ENCODE measurements at places on chromosomes 4 and X.

- no peak for DNase-seq
These were observed 6.0 kb downstream of the PDLIM5 start for GRCh38 chr4:94457692-94458106.

DNA sequence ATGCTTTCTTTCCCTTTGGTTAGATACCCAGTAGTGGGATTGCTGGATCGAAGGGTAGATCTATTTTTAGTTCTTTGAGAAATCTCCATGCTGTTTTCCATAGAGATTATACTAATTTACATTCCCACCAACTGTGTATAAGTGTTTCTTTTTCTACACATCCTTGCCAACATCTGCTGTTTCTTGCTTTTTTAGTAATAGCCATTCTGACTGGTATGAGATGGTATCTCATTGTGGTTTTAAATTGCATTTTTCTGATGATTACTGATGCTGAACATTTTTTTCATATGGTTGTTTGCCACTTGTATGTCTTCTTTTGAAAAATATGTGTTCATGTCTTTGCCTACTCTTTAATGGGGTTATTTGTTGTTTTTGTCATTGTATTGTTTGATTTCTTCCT lies 6.6 kb upstream of the AGA start:
- no peak for DNase-seq

DNA sequence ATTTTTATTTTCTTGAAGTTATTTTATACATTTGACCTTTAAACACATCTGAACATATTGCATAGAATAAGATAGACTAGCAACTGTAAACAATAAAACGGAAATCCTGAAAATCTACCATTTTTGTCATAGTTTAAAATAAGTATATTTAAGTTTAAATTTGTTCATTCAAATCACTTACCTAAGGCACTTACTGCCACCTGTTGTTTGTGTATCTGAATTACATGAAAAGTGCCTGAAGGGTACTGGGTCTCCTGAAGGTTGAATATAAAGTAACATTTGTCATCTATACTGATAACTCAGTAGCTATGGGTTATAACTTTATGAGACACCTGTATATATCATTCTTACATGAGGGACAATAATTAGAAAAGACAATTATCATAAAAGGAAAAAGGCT lies 38.6 kb downstream of the TRPC5 start:
- no peak for DNase-seq

- DNase-seq = no peak
These were observed 61.2 kb upstream of the HMX1 start for GRCh38 chr4:8932884-8933283.

DNA sequence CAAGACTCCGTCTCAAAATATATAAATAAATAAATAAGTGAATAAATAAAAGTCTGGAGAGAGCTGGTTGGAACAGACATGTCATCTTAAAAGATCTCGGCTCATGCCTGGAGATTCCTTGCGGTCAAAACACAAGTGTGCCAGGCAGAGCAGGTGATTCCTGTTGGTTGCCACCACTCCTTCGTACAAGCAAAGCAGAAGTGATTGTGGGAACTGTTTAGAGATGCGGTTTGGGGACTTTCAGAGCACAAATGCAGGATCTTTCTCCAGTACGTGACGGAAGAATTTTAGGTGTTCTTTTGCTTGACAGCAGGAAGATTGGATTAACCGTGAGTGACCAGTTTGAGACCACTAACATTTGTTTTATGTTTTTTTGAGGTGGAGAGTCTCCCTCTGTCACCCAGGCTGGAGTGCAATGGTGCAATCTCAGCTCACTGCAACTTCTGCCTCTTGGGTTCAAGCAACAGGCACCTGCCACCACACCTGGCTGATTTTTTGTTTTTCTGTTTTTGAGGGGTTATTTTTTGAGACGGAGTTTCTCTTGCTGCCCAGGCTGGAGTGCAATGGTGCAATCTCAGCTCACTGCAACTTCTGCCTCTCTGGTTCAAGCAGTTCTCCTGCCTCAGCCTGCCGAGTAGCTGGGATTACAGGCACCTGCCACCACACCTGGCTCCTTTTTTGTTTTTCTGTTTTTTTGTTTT lies 2.8 kb upstream of the CRLF2 start:
- no peak for DNase-seq

- DNase-seq = no peak
These were observed 607.1 kb upstream of the DIPK2B start for GRCh38 chrX:45807572-45808425.

- DNase-seq = no peak
These were observed 25.0 kb upstream of the HMGB3 start for GRCh38 chrX:150958177-150958576.

DNA sequence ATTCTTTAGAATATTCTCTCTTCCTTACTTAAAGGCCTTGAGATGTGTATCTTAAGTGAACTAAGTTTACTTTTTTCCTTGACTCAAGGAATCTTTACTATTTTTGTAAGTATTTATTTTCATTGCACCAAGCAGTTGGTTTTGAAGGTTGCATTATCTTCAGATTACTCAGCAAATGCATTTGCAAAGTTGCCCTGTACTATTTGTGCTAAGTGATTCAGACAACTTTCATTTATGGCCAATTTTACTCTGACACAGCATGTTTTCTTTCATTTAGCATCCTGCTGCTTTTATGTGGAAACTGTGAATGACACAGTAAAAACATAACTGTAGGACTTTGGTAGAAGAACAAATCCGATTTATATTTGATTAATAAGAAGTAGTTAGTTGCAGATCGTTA lies 191.0 kb downstream of the CCSER1 start:
- DNase-seq = no peak

DNA sequence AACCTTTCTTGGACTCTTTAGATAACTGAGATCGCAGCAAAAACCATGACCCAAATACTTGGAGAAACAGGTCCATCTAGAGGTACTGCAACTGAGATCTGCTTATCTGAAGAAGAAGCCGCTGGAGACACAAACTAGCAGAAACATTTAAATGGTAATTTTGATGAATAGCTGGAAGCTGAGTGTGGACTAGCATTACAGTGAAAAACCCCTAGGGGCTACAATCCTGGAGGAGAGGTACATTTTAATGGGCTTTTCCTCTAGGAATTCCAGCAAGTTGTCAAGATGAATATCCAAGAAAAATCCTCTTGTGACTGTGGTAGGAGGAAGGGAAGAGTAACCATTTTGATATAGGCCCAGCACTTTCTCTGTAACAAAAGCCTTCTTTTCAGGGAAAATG lies 592.5 kb upstream of the GRIA3 start:
- no peak for DNase-seq

DNA sequence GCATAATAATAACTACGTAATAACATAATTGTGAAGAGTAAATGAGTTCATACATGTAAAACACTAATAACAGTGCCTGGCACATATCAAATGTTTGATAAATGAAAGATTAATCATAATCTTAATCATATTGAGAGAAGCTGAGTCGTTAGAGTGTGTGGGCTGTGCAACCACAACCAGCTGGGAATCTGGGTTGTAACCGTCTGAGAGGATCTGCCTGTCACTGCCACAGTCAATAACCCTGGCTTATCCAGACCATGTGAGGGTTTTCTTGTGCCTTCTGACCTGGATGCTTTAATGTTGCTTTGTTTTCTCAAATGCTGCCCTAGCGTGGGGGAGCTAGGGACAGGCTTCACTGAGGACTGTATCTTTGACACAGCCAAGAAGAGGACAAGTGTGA lies 73.9 kb downstream of the TRPC5 start:
- no peak for DNase-seq

DNA sequence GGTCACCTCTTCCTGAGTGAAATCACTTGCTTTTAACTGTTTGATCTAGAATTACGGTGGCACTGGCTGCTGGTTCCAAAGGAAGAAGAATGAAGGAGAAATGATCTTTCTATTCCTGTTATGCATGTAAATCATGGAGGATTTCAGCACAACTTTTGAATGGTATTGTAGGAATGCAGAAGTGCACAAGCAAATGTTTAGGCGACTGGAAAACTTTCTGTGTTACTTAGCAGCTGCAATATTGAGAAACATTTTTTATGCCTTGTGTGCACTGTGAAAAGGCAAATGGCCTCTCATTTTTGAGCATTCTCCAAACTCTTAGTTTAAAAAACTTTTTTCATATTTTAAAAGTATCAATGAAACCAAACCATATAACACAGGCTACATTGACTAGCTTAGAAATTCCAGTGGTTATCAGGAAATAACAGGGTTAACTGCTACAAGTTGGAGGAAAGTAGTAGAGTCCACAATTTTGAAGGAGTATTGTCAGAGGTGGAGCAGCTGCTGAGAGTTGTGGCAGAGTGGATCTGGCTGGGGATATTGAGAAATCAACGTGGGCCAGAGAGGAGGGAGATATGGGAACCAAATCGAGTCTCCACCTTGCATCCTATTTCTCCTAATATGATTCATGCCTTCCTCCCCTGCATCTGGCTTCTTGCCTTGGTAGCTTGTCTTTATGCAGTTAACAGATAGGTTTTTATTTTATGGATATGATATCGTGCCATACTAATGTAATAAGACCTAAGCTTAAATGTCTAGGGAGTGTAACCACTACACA lies 32.0 kb upstream of the FHL1 start:
- DNase-seq = no peak

DNA sequence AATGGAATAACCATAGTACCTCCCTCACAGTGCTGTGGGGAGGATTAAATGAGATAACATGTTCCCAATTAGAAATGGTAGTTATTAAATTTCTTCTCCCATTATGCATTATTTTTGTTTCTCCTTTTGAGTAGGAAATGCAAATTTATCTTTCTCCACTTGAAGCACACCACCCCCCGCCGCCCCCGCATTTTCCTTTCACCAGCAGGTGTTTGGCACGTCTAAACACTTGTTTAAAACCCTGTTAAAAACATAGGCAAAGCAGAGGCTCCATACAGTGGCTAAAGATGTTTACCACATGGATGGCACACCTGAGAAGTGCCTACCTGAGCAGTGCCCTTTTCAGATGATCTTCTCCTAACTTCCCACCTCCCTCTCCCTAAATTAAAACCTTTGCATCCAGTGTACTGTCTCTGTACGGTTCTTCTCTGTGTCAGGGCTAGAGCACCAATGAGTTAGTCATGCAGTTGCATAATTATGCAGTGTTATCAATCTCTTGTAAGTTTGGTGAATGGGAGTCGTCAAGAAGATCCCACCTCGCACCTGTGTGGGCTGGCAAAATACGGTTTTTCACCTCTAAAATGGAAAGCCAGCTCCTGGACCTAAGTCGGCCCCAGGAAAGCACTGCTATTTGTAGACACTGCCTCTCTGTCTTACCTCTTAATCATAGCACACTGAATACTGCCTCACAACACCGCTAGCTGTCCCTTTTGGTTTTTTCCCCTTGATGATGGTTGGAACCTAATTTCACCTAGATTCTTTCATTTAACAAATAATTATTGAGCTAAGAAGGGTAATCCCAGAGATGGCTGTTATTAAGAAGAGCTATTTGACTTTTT lies 122.0 kb downstream of the CT47B1 start:
- no peak for DNase-seq

GRCh38 chr4:177185151-177185550 lies 124.5 kb upstream of the NEIL3 start:
- no peak for DNase-seq

DNA sequence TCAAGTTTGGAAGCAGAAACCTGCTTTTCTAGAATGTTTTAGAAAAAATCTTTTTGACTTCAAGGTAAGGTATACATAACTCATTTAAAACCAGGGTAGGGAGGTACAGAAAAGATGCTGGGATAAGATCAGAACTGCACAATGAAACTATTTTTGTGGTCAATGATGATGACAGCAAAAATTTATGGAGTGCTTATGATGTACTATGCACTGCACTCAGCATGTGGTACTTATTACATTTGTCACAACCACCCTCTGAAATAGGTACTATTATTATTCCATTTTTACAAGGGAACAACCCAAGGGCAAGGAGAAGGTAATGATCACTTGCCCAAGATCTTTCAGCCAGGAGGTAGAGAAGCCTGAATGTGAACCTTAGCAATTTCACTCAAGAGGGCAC lies 8.0 kb downstream of the GPM6B start:
- no peak for DNase-seq

- no peak for DNase-seq
These were observed 27.5 kb downstream of the TSPAN5 start for GRCh38 chr4:98630737-98631454.

- DNase-seq = no peak
These were observed 143.0 kb upstream of the PLAC1 start for GRCh38 chrX:134801267-134801666.

Data from GM13976 (cell line).